NCI-H460 (cell line): ENCODE measurements at places on chromosomes 2 and 18. TPM values are rescaled to one million over a fixed set of nuclear protein-coding genes. Genes with fewer than 3 reads are reported as not detected.

DNA sequence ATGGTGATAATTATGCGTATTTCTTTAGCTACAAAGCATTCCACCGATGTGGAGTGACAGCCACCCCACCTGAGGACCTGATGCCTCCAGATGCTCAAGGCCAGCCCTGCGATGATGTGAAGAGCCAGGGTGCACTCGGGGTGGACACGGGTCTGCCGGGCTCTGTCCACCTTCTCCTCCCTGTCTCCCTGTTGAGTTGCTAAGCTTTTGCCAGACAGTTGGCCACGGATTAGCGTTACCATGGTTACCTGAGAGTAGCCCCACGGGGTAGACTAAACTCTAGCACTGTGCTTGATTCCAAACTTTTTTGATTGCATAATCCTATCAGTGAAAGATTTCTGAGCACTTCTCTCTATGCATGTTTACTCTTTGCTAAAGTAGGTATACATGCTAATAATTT lies 86.2 kb downstream of the SMIM21 start:
- no peak for DNase-seq

DNA sequence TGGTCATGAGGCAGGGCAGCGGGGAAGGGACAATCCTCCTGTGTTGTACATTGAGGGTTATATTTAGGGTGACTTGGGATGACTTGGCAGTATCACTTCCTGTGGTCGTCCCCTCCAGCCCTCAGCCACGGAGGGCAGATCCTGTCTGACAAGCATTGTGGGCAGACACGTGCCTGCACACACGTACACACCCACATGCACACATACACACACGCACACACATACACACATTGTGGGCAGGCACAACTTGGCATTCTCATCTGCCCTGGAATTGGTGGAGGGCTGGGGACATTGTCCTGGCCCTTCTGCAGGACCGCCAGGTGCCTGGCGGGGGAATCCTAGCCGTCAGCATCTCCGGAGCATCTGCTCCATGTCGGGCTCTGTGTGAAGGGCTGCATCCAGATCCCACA lies 47.6 kb downstream of the ODC1 start:
- DNase-seq = no peak

- no peak for DNase-seq
Observed at GRCh38 chr2:64675860-64676259, 22.1 kb upstream of the SERTAD2 start.

DNA sequence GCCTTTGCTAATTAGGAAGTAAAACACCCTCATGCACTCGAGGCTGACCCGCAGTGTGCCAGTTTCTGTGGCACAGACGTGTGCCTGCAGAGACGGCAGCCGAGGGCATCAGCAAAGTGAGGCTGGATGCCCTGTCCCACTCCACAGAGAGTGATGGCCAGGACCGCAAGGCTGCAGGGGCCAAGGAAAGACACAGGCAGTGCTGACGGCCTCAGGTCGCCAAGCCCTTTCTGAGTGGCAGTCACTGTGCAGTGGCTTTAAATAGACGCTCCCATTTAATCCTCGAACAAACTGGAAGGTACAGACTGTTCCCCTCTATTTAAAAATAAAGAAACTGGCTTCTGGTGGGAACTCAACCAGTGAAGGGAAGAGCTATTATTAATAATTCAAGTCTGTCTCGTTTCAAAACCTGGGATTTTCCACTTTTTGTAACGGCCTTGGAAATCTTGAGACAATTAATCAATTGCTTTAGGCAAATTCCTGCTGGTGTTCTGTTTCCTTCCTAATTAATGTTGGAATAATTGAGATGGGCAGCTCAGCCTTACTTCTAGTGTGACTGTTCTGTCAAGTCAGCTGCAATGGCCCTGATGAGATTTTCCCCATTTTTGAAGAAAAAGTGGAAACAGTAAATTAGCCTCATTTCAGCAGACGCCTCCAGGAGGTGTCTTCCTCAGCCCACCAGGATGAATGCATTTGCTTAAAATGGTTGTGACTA lies 644.6 kb upstream of the RAB6C start:
- DNase-seq = no peak

DNA sequence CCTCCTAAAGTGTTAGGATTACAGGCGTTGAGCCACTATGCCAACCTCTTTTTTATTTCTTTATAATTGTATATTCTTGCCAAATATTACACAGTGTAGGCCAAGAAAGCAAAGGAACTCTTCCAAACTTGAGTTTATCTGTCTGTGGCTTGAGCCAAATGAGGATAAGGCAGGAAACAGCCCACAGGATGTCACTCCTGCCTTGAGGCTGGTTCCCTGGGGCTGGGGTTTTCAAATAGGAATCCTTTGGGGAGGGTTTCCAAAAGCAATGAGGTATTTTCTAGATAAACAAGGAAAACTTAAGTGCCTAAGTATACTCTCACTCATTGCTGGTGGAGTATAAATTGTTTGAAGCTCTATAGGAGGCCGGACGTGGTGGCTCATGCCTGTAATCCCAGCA lies 56.4 kb downstream of the ADCY3 start:
- no peak for DNase-seq

DNA sequence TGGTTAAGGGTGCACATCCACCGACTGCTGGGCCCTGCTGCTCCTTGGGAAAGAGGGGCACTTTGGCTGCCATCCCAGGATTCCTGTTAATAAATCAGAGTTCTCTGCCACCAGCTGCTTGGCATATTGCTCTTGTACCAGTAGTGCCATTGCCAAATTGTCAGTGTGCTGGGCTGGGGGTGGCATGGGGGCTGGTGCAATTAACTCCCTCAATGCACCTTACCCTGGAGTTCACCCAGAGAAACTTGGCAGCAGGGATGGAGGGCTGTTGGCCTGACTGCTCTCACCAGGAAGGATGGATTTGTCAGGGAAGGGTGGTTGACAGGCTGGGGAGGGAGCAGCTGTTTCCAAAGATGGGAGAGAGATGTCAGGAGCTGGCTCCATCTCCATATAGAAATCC lies 94.6 kb upstream of the SKOR2 start:
- DNase-seq = no peak

DNA sequence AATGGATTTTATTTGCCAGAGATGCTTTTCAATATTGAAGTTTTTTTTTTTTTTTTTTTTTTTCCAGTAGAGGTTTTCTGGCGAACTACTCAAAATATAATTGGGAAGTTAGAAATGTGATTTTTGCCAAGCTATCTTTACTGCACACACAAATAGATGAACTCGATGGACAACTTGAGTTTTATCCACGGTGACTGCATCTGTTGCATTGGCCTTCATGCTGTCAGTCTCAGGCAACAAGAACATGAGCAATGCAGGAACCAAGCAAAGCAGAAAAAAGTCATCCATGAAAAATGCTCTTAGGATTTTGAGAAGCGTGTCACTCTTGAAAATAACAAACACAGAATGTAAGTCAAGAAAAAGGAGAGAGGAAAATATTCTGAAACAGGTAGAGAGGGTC lies 22.7 kb upstream of the HDAC4 start:
- DNase-seq = no peak

CCDC148 gene
- total RNA-seq = 0.32 TPM in 1 of 2 replicates, not detected in the other

CD302 gene
- total RNA-seq = 1.6 and 2.0 TPM in 2 replicates
